ENCODE measurements at places on chromosomes 7 and 10.

GRCh38 chr7:45718464-45719330 lies 144.5 kb downstream of the ADCY1 start:
- no peak for DNase-seq

- no peak for DNase-seq
Observed at GRCh38 chr10:51832652-51833383, 133.4 kb upstream of the CSTF2T start.

DNA sequence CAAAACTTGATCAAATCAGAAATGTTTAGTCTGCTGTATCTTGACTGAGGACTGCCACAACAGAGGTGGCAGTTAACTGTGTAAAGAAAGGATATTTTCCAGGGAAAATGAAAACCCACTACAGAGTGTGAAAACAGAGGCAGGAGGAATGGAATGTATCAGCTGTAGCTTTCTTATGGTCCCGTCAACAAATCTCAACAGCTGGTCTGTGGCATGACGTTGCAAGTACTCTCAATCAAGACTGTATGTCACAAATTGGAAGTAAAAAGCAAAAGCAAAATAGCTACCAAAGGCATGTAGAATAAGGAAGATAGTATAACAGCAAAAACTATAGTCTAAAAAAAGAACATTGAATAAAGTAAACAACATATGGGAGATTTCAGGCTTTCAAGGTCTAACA lies 123.5 kb downstream of the KMT2C start:
- peak; percentile 51 for DNase-seq

DNA sequence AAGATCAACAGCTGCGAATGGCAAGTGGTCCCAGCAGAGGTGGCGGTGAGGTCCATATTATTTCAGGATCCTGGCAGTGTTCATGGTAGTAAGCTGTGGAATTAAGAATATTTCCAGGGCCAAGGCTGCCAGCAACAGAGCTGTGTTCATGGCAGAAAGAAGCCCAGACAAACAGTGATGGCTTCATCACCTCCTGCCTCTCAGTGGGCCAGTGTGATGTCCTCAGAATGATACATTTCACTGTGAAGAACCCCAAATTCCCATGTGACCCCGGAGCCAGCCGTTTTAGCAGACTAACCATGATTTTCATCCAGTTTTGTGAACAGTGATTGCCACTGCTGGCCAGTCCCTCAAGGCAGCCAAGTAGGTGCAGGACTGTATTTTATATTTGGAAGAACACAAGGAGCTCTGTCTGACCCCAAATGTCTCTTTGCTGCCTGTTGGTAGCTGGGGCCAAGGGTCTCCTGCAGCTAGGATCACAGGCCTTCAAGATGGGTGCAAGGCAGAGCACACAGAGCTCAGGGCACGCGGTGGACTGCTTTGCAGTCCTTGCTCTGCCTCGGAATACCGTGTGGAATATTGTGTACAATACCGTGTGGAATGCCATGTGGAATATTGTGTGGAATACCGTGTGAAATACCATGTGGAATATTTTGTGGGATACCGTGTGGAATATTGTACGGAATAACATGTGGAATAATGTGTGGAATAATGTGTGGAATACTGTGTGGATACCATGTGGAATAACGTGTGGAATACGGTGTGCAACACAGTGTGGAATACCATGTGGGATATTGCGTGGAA lies 132.3 kb upstream of the CHST15 start:
- DNase-seq: no peak

DNA sequence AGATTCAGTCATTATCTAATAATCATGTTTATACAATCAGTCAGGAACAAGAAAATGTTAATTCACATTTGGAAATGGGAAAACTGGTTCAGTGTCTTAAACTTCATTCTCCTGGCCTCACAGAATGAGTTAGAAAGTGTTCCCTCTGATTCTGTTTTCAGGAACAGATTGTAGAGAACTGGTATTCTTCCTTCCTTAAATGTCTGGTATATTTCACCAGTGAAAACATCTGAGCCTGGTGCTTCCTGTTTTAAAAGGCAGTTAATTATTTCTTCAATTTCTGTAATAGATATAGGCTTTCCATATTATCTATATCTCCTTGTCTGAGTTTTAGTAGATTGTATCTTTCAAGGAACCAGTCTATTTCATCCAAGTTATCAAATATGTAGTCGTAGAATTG lies 97.1 kb upstream of the TMEM168 start:
- no peak for DNase-seq

GRCh38 chr10:14478604-14479003 lies 147.9 kb upstream of the FRMD4A start:
- peak; percentile 90 for DNase-seq

DNA sequence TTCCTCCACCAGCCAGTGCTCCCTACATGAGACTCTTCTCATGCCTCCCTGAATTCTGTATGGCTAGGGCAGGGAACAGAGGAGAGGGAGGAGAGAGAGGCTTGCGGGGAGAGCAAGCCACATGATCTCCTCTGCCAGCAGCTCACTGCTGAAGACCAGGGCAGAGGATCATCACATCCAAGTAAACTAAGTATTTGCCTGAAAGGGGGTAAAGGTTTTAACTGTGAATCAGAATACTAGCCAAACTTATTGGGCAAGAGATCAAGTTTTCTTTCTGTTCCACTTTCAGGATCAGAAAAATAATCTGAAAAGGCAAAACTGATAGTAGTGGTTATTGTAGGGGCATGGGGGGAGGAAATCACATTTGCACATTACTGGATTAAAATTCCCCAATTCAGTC lies 17.8 kb upstream of the ERCC6 start:
- no peak for DNase-seq

GRCh38 chr7:36473454-36474282 lies 84.0 kb downstream of the ANLN start:
- peak; percentile 42 for DNase-seq

- peak; percentile 75 for DNase-seq
Observed at GRCh38 chr10:32386623-32387260, 39.8 kb upstream of the EPC1 start.

DNA sequence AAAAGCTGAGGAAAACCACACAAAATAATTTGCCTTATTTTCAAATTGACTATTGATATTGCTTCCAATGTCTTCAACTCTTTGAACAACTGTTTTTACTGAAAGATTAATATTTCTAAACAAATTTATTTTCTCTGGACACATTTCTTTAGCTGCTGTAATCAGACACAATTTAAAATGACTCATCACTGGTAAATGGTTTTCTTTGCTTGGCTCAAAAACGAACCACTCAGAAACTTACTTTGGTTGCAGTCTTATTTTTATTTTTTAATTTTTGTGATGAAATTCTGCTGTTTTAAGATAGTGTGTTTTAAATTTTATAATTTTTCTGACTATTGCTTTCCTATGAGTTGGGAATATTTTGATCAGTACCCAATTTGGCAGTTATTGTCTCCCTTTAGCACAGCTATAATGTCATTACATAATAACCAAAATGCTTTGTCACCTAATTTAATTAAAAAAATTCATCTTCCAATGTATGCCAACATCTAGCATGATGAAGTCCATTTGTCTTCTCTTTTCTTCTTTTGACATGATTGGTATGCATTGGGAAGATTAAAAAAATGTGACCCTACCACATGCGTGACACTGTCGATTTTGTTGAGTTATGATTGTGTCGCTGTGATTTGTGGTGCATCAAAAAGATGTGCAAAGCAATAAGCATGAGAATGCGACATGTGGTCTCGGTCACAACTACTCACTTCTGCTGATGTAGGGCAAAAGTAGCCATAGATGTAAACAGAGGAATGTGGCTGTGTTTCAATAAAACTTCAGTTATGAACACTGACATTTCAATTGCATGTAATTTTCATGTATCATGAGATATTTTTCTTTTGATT lies 222.3 kb downstream of the SUGCT start:
- DNase-seq: peak; percentile 24

- peak; percentile 59 for DNase-seq
Observed at GRCh38 chr10:46555366-46555712, 1.1 kb downstream of the GPRIN2 start.

GRCh38 chr7:155009570-155010157 lies 6.7 kb upstream of the PAXIP1 start:
- no peak for DNase-seq

GRCh38 chr7:76257973-76258372 lies 44.5 kb upstream of the HSPB1 start:
- no peak for DNase-seq

DNA sequence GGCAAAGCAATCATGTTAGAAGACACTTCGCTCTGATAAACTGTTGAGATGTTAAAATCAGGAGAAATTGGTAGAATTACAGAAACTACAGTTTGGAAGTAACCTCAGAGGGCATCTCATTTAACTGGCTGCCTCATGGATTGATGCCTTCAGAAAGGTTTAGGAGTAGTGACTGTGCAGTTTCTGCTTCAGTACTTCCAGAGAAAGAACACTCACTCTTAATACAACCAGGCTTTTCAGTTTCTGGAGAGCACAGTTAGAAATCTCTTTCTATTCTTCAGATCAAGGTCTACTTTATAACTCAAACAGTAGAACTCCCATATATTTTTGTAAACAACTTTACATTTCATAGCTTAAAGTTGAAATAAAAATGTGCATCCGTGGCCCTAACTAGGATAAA lies 1358.9 kb upstream of the LRRTM3 start:
- DNase-seq: no peak

- DNase-seq: no peak
Observed at GRCh38 chr7:71626206-71626605, 494.3 kb downstream of the GALNT17 start.

DNA sequence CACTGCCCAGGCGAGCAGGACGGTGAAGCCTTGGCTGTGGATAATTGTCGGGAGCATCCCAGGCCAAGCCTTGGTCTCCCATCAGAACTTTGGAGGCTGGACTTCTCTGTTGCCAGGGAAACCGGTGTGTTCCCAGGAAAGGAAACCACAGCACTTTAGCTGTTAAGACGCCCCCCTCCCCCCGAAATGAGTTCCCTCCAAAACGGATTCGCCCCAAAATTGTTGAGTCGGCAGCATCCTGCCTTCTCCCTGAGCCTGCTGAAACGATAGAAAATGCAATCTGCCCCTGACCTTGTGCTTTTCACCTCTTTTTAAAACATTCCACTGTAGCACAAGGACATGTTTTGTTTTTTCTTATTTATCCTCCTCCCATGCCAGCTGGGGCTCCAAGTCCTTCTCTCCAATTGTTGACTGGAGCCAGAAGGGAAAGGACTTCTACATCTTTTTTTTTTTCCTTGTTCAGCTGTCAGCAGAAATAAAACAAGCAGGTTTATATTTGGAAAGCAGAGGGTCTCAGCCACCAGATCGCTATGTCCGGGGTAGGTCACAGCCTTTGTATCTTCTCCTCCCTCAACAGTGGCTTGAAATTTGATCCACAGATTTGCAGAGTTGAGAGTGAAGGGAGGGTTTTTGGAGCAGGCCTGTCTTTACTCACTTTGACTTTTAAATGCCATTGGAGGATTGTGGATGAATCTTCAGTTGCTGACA lies 116.5 kb downstream of the ZMIZ1 start:
- peak; percentile 86 for DNase-seq

GRCh38 chr7:71826141-71826540 lies 586.0 kb downstream of the CALN1 start:
- no peak for DNase-seq

GRCh38 chr7:3431306-3431705 lies 130.3 kb downstream of the SDK1 start:
- DNase-seq: no peak

DNA sequence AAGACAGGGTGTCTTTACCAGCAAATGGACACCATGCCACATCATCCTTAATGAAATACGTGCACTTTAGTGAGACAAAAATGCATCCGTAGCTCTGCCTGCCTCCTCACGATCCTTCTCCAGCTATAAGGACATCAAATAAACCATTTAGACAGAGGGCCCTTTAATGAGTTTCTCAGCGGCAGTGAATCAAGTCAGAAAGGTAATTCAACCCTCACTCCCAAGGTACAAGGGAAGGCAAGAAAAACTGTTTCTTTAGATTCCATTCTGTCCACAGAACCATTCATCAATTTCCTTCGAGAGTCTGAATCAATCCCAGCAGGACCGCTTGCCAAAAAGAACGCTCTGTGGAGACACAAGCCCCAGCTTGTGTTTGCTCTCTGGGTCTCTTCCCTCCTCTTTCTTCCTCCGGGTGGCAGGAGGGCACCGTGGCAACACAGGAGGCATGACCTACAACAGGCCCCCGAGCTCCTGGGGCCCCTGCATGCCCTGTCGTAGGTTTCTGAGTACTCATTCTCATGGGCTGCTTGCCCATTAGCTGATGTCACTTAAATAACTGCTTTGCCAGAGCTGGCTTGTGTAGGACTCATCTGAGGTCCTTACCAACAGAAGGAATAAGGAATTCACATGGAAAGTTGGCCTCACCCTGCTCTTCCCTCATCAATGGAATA lies 297.8 kb upstream of the PRKCQ start:
- peak; percentile 43 for DNase-seq

- DNase-seq: no peak
Observed at GRCh38 chr7:1700536-1701333, 30.7 kb downstream of the ELFN1 start.

GRCh38 chr7:26958834-26959233 lies 94.4 kb upstream of the SKAP2 start:
- no peak for DNase-seq

GRCh38 chr10:103856797-103857170 lies 1.4 kb upstream of the SH3PXD2A start:
- peak; percentile 23 for DNase-seq

DNA sequence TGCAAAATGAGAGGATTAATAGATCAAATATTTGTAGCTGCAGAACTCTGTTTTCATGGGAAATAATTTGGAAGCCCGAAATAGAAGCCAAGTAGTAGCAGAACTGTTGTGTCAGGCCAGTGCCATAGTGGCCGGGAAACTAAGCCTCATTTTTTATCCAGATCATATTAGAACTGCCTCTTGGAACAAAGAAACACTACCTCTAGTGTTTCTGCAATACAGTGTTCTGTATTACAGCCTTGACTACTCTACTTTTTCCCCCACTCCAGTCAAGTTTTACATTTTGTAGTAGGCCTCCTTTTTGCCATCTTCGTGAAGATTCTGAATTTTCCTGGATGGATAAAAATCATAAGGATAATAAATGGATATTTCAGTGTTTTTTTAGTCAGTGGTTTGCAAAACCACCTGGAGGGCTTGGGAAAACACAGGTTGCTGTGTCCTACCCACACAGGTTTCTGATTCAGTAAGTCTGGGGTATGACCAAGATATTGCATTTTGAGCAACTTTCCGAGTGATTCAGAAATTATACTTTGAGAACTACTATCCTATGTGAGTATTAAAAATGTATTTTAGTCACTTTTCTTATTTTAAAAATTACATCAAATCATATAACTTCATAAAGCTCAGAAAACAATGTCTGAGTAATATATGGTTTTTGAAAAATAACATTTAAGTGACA lies 326.2 kb upstream of the KAT6B start:
- no peak for DNase-seq

DNA sequence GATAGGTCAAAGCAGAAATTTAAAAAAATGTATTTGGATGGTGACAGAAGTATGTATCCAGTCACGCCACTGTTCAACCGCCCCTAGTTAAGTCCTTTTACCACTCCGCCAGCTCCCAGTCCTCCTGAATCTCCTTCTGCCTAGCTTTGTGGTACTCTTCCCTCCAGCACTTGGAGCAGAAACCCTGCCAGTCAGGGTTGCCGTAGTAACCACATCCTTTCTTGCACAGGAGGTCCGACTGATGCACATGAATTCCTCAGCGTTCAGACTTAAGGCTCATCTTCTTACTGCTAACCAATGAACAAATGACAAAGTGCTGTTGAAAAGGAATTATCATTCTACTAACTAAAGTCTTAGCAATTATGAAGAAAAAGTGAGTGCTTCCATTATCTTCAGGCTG lies 175.3 kb upstream of the KCTD7 start:
- no peak for DNase-seq
